ENCODE measurements at places on chromosomes 3 and 15.

- no peak for DNase-seq
Observed at GRCh38 chr3:35724106-35724505, 84.8 kb downstream of the ARPP21 start.

- DNase-seq: no peak
Observed at GRCh38 chr15:77581896-77582569, 50.7 kb downstream of the LINGO1 start.

GRCh38 chr3:195106418-195106906 is 164.5 kb downstream of the XXYLT1 start:
- DNase-seq: no peak

- DNase-seq: no peak
Observed at GRCh38 chr3:77602722-77603121, 562.8 kb downstream of the ROBO2 start.

DNA sequence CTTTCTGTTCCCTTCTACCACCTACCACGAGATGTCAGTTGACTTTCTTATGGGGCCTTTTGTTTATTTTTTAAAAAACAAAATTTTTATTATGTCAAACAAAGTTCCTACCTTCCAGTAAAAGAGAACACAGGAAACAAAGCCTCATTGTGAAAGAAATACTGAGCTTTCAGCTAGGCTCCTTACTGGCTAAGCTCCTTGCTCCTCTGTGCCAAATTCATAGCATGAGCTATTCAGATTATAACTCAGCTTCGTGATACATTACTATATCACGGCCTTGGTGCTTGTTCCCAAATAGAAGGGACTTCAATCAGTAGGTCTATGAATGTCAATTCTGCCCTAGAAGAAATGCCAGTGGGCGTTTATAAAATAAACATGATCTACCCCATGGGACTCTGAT is 145.8 kb upstream of the CHRM5 start:
- DNase-seq: no peak

DNA sequence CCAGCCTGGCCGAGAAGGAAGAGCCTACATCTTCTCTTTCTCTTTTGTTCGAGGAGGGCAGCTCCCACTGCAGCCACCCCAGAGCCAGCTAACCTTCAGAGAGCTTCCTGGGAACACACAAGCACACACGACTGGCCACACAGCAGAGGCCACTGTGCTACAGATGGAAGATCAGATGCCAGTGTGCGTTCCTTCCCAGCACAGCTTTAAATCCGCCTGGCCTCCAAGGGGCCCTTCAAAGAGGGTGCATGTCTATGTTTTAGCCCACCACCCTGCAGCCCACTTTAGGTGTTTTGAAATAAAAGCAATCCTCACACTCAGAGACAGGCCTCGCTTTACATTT is 12.4 kb downstream of the ALDH1A3 start:
- DNase-seq: no peak

DNA sequence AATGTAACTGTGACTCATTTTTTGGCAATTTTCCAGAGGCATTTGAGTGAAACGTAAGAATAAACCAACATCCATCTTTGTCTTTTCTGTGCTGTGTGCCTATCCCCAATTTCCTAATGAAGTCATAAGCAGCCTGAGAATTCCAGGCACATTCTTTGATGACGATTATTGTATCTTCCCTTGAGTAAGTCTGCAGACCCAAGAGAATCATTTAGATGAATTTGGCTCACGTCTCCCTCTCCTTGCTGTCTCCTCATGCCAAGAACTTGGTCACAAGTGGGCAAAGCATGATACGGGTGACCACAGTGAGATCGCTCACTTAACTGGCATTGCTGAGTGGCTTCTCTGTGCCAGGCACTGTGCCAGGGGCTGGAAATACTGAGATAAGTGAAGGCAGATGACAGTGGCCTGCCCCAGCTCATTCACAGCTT is 384.5 kb upstream of the IL12A start:
- no peak for DNase-seq

DNA sequence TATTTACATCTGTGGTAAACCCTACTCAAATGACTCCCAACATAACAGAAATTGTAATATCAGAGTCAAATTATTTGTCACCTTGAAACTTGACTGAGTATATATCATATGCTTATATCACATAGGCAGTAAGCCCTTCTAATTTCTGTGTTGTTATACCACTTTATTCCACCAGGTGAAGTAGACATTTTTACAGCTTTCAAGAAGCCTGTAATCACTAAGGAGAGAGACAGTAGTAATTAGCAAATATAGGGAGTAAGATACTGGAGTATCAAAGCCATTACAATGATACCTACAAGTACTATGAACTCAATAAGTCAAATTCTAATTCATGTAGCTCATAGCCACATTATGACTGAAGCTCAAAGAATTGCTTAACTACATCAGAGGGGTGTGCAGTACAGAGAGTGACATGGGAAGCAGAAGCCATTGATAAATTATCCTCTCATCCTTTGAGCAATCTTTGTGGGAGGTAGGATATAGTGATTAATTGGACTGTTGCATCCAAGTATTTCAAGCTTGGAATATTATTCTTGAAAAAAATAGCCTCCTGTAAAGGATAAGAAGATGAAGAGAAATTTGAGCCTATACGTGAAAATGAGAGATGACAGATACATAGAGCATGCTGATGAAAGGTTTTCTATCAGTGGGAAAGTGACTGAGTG is 1005.9 kb downstream of the ZPLD1 start:
- no peak for DNase-seq

GRCh38 chr15:48630245-48630644 is 15.3 kb downstream of the FBN1 start:
- no peak for DNase-seq

- no peak for DNase-seq
Observed at GRCh38 chr3:123660900-123661299, 76.0 kb upstream of the HACD2 start.

DNA sequence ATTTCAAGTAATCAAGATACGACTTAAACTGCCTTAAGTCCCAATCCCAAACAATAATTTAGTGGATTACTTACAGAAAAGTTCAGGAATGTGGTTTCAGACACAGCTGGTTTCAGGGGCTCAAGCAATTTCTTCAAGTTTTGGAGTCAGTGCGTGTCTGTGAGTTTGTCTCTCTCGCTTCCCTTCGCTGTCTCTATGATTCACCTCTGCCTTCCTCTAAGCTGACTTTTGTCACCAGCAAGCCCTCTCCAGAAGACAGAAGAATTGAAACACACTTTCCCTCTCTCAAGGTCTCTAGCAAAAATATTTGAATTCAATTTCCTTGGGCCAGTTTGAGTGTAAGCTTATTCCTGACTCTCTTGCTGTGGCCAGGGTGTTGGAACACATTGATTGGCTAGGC is 392.4 kb downstream of the EDEM1 start:
- no peak for DNase-seq

GRCh38 chr3:32778389-32778788 is 39.4 kb upstream of the TRIM71 start:
- DNase-seq: no peak

DNA sequence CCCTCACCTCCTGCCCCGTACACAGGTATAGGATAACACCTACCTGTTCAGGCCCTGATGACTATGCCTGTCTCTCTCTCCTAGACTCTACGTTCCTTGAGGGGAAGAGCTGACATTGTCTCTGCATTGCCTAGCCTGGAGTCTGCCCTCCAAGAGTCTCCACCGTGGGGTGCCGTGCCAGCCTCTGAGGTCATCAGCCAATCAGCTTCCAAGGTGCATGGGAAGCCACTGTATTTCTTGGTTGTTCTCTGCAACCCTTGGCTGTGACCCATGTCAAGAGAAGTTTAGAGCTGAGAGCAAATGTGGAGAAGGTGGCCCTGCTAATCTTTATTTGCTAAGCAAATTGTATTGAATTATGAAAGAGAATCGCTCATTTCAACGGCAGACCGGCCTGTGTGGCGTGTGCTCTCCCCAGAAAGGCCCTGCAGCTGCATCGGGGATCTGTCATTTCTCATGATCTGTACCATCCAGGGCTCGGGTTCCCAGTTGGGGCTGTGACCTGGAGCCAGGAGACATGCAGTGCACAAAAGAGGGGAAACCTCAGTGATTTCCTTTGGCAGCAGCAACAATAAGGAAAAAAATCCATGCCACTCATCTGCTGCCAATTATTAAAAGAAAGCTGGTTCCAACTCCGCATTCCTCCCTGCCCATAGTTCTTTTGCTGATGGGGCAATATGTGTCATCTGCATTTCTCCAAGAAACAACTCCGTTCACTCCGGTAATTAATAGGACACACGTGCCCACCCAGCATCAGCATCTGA is 182.2 kb downstream of the MEGF11 start:
- DNase-seq: no peak

- DNase-seq: no peak
Observed at GRCh38 chr3:145739926-145740325, 421.1 kb downstream of the PLOD2 start.

DNA sequence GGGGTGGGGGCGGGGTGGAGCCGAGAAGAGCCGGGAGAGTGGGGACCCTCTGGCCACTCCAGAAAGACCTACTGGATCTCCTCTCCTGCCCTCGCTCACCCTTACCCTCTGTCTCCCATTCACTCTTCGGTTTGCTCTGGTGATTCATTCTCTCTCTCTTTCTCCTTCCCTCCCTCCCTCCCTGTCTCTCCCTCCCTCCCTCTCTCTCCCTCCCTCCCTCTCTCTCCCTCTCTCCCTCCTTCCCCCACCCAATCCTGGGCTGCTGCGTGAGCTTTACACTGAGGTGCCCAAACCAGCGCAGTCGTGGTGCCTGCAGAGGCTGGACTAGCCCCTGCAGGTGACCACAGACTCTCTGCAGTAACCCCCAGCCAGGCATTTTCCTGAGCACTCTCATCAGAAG is 32.2 kb upstream of the ADAMTS17 start:
- no peak for DNase-seq

GRCh38 chr15:99966815-99967214 is 233.6 kb upstream of the LYSMD4 start:
- DNase-seq: no peak

- DNase-seq: no peak
Observed at GRCh38 chr15:79282371-79283251, at the start of gene ANKRD34C. Gene ANKRD34C (plus strand): TSS chr15:79282722. CDS start chr15:79293285, 10,563 bp downstream.

- DNase-seq: no peak
Observed at GRCh38 chr3:186386883-186387560, 25.0 kb upstream of the DGKG start.

- DNase-seq: no peak
Observed at GRCh38 chr3:66186545-66186944, 34.3 kb upstream of the SLC25A26 start.

DNA sequence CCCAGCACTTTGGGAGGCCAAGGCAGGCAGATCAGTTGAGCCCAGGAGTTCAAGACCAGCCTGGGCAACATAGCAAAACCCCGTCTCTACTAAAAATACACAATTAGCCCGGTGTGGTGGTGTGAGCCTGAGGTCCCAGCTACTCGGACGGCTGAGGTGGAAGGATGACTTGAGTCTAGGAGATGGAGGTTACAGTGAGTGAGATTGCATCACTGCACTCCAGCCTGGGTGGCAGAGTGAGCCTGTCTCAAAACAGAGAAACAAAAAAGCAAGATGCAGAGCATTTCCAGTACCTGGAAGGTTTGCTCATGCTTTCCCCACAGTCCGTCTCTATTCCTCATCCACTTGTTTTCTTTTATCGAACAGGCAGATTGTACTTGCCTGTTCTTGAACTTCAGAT is 3.8 kb upstream of the PDIA5 start:
- DNase-seq: no peak

DNA sequence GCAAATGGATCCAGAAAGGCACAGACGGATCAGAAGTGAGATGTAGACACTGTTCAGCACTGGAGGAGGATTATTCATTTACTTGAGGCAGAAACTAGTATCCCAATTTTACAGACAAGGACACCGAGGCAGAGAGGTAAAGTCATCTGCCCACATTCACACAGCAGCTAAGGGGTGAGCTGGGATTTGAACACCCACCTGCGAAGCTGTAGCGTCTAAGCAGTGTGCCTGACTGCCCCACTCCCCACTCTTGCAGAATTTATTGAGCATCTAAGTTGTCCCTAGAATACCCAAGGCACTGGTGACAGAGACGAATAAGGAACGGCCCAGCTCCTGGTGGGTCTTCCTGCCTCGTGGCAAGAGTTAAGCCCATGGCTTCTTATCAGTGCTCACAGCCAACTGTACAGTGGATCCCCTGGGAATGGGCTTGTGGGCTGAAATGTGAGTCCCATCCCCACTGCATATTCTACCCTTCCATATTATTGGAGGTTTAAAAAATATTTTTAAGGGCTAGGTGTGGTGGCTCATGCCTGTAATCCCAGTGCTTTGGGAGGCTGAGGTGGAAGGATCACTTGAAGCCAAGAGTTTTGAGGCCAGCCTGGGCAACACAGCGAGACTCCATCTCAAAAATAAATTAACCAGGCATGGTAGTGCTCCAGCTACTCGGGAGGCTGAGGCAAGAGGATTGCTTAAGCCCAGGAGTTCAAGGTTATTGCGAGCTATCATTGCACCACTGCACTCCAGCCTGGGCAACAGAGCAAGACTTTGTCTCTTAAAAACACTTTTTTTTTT is 77.6 kb downstream of the IQSEC1 start:
- DNase-seq: no peak

DNA sequence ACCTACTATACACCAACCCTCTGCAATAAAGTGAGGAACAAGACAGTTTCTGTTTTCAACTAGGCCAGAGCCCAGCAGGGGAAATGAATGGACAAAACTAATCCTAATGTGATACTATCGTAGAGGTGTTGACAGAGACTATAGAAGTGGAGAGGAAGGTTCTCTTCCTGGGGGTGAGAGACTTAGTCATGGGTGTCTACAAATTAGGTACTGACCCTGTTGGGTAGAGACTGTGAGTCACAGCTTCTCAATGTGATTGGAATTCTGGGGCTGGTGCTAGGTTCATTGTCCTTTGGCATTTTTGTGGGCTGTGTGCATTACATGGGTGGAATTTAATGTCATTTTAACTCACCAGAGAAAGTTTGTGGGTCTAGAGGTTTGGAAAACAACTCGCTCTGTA is 79.3 kb downstream of the ADAMTSL3 start:
- no peak for DNase-seq

DNA sequence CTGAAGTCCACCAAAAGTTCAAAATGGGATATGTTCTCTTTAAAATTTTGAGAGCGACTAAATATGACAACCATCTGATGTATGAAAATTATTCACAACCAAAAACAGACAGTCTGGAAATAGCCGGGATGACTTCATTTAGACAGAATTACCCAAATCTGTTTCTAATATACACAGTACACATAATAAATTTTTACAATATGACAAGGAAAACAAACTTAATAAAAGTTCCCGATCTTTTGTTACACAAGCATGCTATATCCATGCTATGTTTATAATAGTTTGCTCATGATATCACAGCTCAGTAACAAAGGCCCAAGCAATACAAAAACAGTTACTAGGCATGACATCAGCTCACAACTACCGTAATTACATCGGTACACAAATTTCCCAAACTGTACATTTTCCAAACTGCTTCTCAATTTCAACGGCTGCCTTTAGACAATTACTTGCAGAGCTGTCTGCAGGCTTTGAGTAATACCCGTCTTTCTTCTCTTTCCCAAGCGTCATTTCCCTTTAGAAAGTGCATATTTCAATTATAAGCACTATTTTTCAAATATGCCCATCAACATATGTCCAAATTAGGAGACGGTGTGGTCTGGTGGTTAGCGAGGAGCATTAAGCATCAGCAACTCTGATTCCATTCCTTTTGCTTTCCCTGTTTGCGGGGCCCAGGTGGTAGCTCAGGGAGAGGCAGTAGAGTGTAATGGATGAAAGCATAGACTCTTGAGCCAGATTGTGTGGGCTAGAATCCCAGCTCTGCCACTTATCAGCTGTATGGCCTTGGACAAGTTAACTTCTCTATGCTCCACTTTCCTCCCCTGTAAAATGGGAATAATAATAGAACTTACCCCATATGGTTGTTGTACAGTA is 481.2 kb downstream of the FOXP1 start:
- DNase-seq: no peak

GRCh38 chr15:70974004-70974832 is 81.6 kb downstream of the LRRC49 start:
- no peak for DNase-seq
